ENCODE measurements at places on chromosomes 6 and 20. TPM values are rescaled to one million over a fixed set of nuclear protein-coding genes. Genes with fewer than 3 reads are reported as not detected.

THBS2 gene
- total RNA-seq, result 35.0 TPM

RAET1E gene
- not detected for total RNA-seq

IPCEF1 gene
- 0.51 TPM for total RNA-seq

ANKRD66 gene
- total RNA-seq, result not detected

EEF1A2 gene
- 12.5 TPM for total RNA-seq

C6orf120 gene
- 44.1 TPM for total RNA-seq

NOL7 gene
- total RNA-seq, result 24.5 TPM

OR12D3 gene
- not detected for total RNA-seq

ZNF831 gene
- total RNA-seq, result not detected

OPN5 gene
- not detected for total RNA-seq

SIRPD gene
- not detected for total RNA-seq

BPI gene
- 0.33 TPM for total RNA-seq

PLN gene
- 0.13 TPM for total RNA-seq

CST4 gene
- not detected for total RNA-seq

DZANK1 gene
- 1.5 TPM for total RNA-seq

RIPPLY2 gene
- not detected for total RNA-seq

TUBB1 gene
- not detected for total RNA-seq

HLA-DPB1 gene
- 41.1 TPM for total RNA-seq

MCUR1 gene
- 13.7 TPM for total RNA-seq

HUS1B gene
- 0.16 TPM for total RNA-seq

PARD6B gene
- total RNA-seq, result 5.1 TPM
